ENCODE measurements at places on chromosomes 1 and 21. TPM values are rescaled to one million over a fixed set of nuclear protein-coding genes. Genes with fewer than 3 reads are reported as not detected.

GRCh38 chr1:25797939-25798338 is 2.1 kb upstream of the SELENON start:
- peak; percentile 77 for DNase-seq

The BOLA1 gene
- total RNA-seq = 26.6 TPM

- DNase-seq = no peak
Measured at GRCh38 chr1:192578144-192578909, 2.8 kb downstream of the RGS1 start.

GRCh38 chr1:189349607-189350006 is 1128.1 kb downstream of the BRINP3 start:
- DNase-seq = no peak

- DNase-seq = no peak
Measured at GRCh38 chr21:34971656-34972055, 77.4 kb downstream of the RUNX1 start.

- DNase-seq = no peak
Measured at GRCh38 chr1:60842304-60842703, 240.1 kb upstream of the NFIA start.

DNA sequence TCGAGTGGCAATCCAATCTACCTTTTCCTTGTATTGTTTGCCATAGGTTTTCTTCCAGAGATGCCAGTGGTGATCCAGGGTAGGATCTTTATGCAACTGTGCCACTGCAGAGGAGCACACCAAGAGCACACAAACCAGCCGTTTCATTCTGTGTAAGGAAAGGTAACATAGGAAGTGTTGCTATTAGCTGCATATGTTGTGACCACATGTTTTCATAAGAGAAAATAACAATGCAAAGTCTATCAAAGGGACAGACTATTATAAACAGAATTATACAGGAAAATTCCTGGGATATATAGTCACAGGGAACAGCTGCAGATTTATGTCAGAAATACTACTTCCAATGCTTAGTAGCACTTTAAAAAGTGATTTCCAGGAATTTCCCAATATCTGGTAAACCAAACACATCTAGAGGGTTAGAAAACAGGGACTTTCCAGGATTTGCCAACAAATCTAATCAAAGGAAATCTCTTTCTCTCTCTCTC is 919 bp downstream of the CTSS start:
- DNase-seq = peak; percentile 60

The HSD3B1 gene
- total RNA-seq = not detected

GRCh38 chr1:31583995-31584868 is 7.9 kb downstream of the TINAGL1 start:
- DNase-seq = no peak

The TFF3 gene
- total RNA-seq = not detected

The TSACC gene
- total RNA-seq = 0.82 TPM

The MAN1C1 gene
- total RNA-seq = 2.9 TPM

The KRTAP13-2 gene
- not detected for total RNA-seq

DNA sequence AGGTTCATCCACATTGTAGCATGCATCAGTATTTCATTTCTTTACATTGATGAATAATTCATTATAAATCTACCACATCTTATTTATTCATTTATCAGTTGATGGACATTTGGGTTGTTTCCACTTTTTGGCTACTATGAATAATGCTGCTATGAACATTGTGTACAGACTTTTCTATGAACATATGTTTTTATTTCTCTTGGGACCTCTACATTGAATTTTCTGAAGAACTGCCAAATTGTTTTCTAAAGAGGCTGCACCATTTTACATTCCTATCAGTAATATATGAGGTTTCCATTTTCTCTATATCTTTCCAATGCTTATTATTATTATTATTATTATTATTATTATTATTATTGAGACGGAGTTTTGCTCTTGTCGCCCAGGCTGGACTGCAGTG is 81.3 kb upstream of the SELENON start:
- DNase-seq = no peak

DNA sequence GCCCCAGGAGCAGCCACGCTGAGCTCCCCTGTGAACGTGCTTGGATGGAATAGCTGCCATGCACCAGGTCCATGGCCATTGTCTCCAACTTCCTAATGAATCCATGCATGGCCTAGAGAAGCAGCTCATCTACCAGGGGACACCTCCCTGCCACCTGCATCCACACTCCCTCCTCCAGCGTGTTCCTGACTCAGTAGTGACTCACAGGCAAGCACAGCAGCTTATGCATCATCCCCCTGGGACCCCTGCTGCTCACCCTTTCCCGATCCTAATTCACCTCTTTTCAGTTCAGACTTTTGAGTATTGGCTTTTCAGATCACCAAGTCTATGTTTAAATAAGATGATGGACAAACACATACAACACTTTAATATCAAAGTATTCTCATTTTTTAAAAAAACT is 39.9 kb upstream of the TADA1 start:
- no peak for DNase-seq

DNA sequence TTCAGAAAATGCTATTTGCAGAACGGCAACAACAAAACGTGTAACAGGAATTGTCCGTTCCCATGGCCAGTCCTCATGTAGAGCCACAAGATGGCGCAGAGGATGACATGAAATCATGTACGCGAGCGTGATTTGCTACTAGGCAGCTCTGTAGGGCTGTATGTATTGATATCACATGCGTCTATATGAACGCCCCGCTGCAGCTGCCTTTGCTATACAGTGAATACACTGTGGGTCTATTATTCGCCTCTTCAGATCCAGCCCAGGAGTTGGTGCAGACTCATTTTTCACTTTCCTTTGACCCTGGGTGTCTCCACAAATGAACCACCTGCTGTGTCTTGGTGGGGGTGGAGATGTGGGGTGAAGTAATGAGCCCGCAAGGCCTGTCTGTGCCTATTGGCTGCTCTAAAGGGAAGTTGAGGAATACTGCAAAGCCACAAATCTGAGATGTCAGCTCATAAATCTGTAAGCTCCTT is 361.5 kb downstream of the KIF26B start:
- DNase-seq = no peak

The FCRL5 gene
- not detected for total RNA-seq

The DNAI4 gene
- total RNA-seq = 0.26 TPM

GRCh38 chr1:17742583-17742982 is 12.6 kb upstream of the ACTL8 start:
- no peak for DNase-seq

The OR10K2 gene
- not detected for total RNA-seq

GRCh38 chr1:50980505-50980904 is 10.5 kb downstream of the CDKN2C start:
- DNase-seq = no peak

GRCh38 chr1:55420026-55420425 is 204.9 kb upstream of the USP24 start:
- DNase-seq = no peak

GRCh38 chr1:96596226-96596922 is 125.2 kb upstream of the PTBP2 start:
- DNase-seq = peak; percentile 69

The C1orf21 gene
- 2.5 TPM for total RNA-seq

The FALEC gene
- not detected for total RNA-seq

The FOXO6 gene
- not detected for total RNA-seq

The OVAAL gene
- total RNA-seq = not detected

GRCh38 chr21:28487455-28488070 is 505.1 kb downstream of the LTN1 start:
- DNase-seq = no peak

The PLEKHN1 gene
- total RNA-seq = 2.8 TPM

GRCh38 chr1:175179837-175180590 is 12.6 kb downstream of the KIAA0040 start:
- DNase-seq = no peak

GRCh38 chr1:39720094-39720999 is 18.3 kb upstream of the PPIE start:
- DNase-seq = peak; percentile 70

DNA sequence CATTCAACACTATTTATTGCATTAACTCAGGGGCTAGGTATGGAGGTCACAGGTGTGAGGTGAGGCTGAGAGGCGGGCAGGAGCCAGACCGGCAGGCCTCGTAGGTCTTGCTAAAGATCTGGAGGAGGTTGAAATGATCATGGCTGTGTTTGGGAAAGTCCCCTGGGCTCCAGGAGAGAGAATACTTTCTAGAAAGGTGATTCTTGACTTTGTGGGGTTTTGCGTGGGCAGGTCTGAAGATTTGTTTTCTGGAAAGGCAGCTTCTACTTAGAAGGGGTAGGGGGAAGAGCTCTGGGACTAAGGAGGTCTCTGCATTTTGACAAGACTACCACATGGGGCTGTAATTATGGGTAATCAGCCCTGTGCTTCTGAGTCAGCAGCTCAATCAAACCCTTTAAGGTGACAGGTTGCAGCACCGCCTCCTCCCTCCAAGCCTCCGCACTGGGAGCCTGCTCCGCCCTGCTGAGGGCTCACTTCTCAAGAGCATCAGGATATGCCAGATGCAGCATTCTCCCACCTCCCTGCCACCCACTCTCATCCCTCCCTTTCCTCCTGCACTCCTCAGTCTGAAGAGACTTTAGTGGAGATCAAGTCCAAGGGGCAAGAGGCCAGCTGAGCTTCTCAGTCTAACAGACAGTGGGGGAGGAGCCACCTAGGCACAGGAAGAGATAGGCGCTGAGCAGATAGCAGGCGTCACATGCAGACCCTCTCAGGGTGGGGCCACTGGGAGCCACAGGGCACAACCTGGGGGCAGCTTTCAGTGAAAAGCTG is 30.5 kb downstream of the SLC30A1 start:
- DNase-seq = no peak

The ADAMTS5 gene
- not detected for total RNA-seq

The S100A10 gene
- 107 TPM for total RNA-seq

- no peak for DNase-seq
Measured at GRCh38 chr1:173411835-173412742, 65.0 kb upstream of the PRDX6 start.

DNA sequence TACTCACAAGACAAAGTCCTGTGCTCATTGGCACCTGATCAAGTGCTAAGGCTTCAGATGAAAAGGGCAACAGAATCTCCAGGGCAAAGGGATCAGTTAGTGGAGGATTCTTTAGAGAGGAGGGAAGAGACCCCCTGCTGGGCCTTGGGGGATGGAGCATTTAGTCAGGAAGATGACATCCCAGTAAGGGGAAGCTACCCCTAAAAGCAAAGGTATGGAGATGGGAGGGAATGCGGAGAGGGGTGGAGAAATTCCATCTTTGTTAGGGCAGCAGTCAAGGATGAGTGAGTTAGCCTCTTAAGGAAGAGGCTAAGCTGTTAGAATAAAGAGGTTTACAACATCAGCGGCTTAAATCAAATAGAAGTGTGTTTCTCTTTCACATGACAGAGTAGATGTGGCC is 67.4 kb downstream of the ST6GALNAC3 start:
- DNase-seq = no peak

GRCh38 chr1:189212606-189213005 is 1265.1 kb downstream of the BRINP3 start:
- DNase-seq = no peak

- DNase-seq = peak; percentile 89
Measured at GRCh38 chr1:21607549-21608529, 61.3 kb downstream of the RAP1GAP start.

GRCh38 chr1:19044975-19045831 is 88.7 kb upstream of the IFFO2 start:
- DNase-seq = no peak

DNA sequence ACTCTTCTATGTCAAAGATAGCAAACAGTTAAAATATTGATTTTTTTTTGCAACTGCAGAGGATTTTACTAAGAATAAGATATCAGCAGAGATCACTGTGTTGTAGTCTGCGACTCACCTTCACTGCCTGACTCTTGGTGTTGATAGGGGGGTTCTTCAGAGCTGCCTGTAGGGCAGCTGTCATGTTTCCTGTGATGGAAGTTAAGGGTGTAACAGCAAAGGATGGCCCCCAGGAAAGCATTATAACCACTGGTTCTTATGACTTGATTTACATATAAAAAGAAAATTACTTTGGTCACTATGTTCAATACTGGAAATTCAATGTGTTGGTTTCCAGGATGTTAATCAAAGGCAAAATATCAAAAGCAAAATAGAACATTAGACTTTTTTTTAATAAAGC is 2.6 kb downstream of the ARPC5 start:
- peak; percentile 64 for DNase-seq

GRCh38 chr1:182599339-182599738 is 4.8 kb downstream of the RGS16 start:
- DNase-seq = peak; percentile 77

GRCh38 chr1:39524171-39524570 is 32.7 kb downstream of the BMP8A start:
- DNase-seq = no peak

DNA sequence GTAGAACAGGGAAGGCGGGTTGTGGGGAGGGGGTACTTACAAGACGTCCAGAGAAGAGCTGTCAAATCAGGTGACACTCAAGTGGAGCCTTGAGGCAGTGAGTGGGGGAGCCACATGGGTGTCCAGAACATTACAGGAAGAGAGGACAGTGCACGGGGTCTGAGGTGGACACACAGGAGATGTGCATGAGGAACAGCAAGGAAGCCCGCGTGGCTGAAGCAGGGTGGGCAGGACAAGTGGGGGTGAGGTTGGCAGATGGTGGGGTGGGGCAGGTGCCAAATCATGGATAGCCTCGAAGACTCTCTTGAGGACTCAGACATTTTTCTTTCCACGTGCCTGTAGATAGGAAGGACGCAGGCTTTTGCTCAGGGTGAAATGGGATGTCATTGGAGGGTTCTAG is 921 bp downstream of the SMPDL3B start:
- no peak for DNase-seq

DNA sequence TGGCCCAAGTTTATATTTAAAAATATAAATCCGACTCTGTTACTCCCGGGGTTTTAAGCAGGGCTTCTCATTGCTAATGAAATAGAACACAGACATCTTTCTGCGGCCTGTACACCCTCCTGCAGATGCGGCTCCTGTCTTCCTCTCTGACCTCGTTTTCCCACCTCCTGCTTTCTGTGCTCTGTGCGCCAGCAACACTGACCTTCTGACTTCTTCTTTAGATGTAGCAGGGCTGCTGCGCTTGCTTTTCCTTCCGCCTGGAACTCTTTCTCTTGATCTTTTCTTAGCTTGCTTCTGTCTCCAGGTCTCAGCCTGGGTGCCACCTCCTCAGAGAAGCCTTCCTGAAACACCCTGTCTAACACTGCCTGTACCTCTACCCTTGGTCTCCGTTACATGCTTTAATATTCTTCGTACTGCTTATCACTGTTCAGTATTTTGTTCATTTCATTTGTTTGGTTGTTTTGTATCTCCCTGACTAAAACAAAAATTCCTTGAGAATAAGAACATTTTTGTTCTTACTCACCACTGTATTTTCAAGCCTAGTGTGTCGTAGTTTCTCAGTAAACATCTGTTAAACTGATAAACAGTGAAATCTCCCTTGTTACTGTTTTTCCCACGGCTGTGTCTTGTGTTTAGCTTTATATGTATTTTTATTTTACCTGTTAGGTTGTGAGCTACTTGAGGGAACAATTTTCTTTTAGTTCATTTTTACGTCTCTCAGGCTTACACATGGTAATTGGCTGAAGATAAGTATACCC is 79.0 kb downstream of the ST3GAL3 start:
- DNase-seq = no peak

GRCh38 chr21:45015469-45015860 is 58.9 kb upstream of the ADARB1 start:
- no peak for DNase-seq

The HCRTR1 gene
- not detected for total RNA-seq

The CCDC30 gene
- 0.68 TPM for total RNA-seq

The BSND gene
- not detected for total RNA-seq
